ENCODE measurements at places on chromosomes 1 and 21.

GRCh38 chr1:231421971-231422797, at the start of gene EGLN1:
TSS of gene EGLN1 (minus strand) at chr1:231422287. CDS start at chr1:231421888, 399 bp downstream.
- peak; percentile 86 for DNase-seq

GRCh38 chr21:36584980-36585940, 105.3 kb upstream of the CLDN14 start:
- no peak for DNase-seq

DNA sequence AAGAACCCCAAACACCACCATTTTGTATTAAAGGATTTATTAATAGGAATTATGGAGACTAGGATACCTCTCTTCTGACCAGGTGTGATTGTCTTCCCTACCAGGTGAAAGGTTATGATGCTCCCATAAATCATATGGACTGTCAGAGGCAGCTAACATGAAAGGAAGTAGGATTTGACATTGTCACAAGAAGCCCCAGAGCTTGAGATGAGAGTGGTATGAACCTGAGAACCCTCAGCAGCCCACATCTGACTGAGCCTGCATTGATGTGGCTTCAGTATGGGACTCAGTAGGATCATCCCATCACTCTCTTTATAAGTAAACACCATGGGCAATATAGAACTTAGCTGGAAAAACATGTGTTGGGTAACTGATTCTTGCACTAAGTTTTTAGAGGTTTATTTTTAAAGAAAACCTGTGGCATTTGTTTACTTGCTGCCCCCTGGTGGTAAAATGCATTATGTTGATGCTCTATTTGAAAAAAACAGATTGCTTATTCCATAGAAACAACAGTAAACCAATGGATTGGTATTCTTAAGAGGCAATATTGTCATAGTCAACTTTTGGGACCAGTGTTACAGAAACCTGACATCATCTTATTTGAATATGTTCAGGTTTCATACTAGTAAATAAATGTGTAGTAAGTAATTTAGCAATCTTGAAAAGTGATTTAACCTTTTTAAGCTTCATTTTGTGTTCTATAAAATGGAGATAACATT, 16.6 kb upstream of the CACYBP start:
- no peak for DNase-seq

DNA sequence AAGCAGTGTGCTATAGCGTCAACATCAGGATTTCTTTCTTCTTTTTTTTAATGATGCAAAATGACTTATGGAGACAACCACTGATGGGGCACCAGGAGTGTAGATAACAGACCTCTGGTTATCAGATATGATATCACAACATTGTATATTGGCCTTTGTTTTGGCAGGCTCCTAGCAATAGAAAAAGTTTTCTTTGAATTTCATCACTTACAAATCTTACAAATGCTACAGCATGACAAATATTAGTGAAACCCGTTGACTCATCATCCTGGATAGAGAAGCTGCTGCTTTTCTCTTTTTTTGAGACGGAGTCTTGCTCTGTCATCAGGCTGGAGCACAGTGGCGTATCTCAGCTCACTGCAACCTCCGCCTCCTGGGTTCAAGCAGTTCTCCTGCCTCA, 92.9 kb downstream of the LTN1 start:
- DNase-seq = no peak

DNA sequence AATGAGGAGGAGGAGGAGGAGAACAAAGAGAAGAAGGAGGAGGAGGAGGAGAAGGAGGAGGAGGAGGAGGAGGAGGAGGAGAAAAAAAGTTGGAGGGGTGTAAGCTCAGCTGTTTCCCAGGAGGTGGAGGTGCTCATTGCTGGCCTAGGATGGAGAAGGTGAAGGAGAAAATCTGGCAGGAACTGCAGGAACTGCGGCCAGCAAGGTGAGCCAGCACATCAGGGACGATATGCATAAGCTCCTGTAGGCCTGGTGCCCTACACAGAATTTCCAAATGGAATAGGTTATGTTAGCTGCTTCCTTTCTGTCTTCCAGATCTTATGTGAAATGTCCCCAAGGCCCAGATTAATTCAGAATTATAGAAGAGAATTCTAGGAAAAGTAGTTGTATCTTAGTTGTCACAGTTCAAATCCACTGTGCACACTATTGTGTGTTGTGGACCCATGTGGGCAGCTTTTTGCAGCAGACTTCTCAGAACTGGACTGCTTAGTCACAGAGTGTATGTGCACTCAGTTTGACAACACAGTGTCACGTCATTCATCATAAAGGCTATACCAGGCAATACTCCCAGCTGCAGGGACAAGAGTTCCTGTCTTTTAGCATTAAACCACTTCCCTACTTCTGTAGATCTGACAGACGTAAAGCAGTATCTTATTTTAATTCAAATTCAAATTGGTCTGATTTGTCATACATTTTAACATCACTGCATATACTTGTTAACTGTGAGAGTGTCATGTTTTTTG, 303.7 kb downstream of the HLX start:
- no peak for DNase-seq

GRCh38 chr1:6130036-6130435, 50.1 kb downstream of the CHD5 start:
- DNase-seq = no peak

DNA sequence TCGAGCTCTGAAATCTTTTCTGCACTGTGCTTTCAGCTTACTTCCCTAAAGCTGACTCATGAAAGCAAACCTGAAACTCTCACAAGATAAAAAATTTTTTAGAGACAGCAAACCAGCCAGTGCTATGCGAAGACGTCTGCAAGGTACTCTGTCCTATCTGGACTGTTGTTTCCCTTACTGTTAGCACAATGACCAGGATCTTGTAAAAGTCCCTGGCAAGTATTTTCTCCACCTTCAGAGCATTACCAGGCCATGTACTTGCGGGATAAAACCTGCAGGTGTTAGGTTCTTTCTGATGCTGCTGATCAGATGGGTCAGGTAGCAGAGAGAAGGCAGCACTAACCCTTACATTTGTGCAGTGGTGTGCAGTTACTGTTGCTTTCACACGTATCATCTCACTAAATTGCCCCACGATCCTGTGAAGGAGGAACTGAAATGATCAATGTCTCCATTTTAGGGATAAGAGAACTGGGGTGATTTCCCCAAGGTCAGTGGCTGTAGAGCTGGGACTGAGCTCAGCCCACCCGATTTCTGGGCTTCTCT, 56.6 kb downstream of the PLXNA2 start:
- no peak for DNase-seq

DNA sequence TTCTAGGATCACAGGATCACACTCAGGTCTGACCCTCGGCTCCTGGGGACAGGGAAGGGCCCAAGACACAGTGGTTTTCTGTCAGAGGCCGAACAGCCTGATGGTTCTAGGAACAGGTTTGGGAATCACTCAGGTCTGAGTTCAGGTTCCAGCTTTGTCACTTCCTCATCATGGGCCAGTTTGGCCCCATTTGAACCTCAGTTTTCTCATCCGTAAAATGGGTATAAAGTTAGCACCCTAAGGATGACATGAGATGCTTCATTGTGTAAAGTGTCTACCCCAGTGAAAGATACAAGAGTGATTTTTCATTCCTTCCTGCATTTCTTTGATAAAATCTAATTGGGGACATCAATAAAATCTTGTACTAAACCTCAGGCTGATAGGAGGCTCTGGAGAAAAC, 11.2 kb upstream of the ACTL8 start:
- no peak for DNase-seq

GRCh38 chr21:38631676-38632075, 133.4 kb upstream of the ERG start:
- no peak for DNase-seq

DNA sequence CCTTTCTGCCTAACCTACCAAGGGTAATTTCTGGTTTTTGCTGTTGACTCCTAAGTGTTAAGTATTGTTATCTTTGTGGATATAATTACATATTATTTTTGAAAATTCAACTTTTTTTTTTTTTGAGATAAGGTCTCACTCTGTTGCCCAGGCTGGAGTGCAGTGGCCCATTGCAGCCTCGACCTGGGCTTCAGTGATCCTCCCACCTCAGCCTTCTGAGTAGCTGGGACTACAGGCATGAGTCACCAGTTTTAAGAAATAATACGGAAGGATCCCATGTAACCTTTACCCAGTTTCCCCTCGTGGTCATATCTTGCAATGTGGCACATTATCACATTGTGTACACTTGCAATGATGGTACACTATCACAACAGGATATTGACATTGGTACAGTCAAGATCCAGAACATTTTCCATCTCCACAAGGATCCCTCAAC, 3.1 kb downstream of the CHD1L start:
- DNase-seq = no peak

GRCh38 chr1:154446789-154447188, 41.6 kb downstream of the IL6R start:
- no peak for DNase-seq

GRCh38 chr1:157849229-157849875, 7.7 kb upstream of the CD5L start:
- DNase-seq = no peak

DNA sequence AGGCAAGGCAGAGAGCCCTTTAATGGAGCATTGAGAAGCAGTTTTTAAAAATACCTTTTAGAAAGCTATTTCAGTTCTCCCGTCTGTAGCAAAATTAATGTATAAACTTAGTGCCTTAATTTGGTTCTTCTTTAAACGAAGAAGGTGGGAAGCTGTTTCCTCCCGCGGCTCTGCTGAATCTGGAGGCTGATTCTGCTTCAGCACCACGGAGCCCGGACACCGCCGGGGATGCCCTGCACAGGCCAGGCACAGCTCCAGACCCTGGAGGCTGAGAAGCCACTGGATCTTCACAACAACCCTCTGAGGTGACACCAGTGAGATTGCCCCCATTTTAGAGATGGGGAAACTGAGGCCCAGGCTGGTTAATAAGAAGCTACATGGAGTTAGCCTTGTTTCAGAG, 175.8 kb upstream of the VAMP3 start:
- DNase-seq = peak; percentile 30

DNA sequence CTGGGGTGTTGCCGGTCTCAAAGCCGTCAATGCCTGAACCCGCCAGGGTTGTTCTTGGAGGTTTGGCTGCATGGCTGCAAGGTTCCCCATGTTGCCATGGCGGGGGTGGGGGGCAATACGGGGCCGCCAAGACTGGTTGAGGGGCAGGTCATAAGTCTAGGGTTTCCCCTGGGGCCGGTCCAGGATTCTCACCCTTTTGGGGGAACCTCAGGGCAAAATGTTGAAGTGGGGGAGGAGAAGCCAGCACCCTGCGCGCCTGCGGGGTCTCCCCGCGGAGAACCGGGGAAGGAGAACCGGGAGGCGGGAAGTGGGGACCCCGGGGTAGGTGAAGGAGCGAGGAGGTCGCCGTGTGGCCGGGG, 401 bp upstream of the ARHGEF10L start:
- no peak for DNase-seq

DNA sequence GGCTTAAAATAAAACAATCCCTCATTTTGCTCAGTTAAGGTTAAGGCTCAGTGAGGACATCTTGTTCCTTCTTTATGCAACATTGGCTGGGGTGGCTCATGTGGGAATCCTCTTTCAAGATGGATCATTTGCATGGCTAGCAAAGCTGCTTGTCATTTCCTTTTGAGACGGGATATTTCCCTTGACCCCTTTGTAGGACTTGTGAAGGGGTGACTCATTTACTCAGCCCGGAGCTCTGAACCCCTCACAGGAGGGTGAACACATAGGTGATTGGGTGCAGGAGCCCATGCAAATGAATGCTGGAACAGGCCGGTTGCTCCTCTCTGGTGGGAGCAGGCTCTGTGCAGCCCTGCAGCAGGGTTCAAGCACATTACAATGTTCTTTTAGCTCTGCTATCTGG, 15.8 kb upstream of the C8A start:
- DNase-seq = no peak

- no peak for DNase-seq
These were observed 68.1 kb downstream of the SPAG17 start for GRCh38 chr1:118116909-118117308.

- no peak for DNase-seq
These were observed 12.3 kb upstream of the ARF1 start for GRCh38 chr1:228070173-228070572.

- no peak for DNase-seq
These were observed 488.0 kb upstream of the PLXNA2 start for GRCh38 chr1:208731981-208732821.

DNA sequence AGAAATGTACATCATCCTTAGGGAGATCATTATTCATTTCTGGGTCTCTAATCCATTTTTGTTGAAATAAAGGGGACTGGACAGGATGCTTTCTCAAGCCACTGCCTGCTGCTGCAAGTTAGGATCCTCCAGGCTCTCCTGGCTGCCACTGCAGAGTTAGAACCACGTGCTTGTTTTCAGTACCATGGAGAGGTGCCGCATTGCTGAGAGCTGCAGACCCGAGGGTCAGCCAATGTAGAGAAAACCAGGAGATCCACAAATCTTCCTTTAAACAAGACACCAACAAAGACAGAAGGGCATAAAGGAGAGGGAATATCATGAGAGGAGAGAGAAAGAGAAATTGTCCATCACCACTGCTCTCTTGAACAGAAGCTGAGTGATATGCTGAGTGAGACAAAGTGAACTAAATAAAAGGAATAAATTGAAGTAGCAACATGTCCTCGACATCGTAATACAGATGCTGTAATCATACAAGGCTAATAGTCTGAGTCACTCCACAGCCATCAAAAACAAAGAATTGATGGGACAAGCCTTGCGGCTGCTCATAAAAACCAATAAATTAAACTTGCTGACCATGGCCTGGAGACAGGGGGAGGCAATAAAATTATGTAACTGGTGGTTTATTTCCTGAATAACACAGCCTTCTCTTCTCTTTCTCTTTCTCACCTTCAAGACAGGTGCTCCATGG, 255.7 kb downstream of the OMA1 start:
- DNase-seq = no peak

- no peak for DNase-seq
These were observed 116.1 kb upstream of the DPT start for GRCh38 chr1:168845140-168845539.

- DNase-seq = no peak
These were observed 287.4 kb upstream of the RUNX1 start for GRCh38 chr21:35336534-35336933.

DNA sequence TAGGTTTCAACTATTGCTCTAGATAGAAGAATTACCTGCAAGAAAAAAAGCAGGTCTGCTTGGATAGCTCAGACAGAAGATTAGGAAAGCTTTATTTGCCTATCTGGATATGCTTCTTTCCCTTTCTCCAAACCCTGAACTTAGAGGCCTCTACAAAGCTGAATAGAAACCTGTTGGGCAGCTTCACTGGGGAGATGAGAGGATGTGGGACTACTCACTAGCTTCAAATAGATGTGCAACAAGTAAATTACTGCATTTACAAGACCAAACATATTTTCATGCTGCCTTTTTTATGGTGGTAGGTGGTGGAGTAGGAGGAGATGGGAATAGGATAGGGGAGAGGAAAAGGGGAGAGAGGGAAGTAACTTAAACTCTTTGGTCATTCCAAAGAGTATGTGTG, 6.4 kb downstream of the CLCA2 start:
- no peak for DNase-seq
